LNCaP clone FGC (cell line): ENCODE measurements at places on chromosomes 1 and 21.

DNA sequence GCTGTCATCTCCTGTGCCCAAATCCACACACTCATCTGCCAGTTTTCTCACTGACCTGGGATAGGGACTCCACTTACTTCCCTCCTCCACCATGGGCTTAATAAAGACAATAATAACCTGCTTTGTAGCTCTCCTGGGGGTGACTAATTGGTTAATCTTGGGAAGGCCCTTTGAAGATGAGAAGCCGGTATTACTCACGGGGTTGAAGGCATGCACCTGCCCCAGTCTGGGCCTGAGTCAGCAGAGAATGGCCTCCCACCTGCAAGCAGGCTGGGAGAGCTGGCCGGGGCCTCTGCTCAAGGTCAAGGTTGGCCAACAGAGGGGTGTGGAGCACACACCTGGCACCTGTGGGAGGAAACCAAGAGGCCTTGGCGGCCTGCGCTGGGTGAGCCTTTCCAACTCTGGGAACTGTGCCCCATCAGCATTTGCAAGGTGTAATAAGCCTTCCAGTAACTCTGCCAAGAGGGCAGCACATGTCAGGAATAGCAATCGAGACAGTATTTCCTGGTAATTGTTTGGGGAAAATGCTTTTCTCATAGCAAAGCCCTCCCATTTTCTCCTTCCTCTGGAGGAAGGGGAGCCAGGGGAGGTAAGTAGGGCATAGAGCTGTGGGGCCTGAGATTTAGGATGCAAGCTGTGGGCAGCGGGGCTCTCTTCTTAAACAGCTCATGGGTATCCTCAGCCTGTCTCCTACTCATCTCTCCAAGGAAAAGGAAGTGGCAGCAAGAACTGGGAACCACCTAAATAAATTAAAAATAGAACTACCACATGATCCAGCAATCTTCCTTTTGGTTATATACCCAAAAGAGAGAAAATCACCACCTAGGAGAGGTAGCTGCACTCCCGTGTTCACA is 49.0 kb downstream of the TOMM20 start:
- peak; percentile 92 for DNase-seq

DNA sequence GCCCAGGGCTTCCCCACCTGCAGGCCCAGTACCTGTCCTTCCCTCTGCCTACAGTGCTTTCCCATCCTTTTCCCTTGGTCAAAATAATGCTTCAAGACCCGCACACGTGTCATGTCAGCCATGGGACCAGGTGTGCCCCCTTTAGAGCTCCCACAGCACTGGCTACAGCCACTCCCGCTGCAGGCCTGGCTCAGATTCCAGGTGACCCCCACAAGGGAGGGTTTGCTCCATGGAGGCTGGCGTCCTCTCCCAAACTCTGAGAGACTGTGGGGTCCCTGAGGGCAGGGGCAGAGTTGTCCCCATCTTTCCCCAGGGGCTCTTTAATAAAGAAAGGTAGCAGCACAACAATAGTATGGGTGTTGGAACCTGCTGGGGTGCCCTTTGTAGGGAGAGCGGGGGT is 66.4 kb upstream of the RUNX3 start:
- no peak for DNase-seq

DNA sequence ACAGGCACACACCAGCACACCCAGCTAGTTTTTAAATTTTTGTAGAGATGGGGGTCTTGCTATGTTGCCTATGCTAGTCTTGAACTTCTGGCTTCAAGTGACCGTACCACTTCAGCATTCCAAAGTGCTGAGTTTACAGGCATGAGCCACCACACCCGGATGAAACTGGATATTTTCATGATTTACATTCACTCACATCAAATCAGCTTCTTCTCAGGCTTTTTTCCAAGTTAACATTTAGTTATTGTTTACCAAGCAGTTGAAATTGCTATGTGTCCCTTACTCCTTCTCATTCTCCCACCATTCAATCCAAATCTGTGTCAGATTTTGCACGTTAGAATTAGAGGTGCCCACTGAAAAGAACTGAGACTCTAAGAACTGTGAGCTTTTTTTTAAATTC is 18.4 kb downstream of the RIT1 start:
- no peak for DNase-seq

DNA sequence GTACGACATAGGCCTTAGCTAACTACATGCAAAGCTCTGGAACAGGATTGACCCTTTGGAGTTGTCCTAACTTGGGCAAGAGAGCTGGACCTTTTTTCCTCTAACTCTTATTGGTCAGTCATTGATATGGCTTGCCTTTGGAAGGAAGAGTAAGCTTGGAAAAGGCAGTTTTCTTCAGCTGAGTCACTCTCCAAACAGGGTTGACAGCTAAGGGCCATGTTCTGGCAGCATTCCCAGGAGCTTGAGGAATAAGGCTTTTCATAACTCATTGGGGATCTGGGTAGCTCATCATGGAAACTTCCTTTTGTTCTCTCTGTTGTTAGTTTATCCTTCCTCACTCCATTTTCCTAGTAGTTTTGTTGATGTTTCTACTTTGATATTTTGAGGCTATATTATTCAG is 14.5 kb upstream of the ERRFI1 start:
- DNase-seq = peak; percentile 78

DNA sequence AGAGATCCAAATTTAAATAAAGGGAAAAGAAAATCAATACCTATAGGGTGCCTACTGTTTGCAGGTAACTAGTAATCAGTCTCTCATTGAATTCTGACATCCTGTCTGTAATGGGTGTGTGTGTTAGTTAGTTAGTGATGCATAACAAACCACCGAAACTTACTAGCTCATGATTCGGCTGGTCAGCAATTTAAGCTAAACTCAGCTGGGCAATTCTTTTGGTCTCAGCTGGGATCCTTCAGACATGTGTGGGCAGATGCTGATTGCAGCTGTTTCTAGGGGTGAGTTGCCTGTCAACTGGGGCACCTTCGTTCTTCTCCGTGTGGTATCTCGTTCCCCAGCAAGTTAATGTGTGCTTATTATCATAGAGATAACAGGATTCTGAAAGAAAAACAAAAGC is 40.2 kb upstream of the ZNF124 start:
- no peak for DNase-seq

DNA sequence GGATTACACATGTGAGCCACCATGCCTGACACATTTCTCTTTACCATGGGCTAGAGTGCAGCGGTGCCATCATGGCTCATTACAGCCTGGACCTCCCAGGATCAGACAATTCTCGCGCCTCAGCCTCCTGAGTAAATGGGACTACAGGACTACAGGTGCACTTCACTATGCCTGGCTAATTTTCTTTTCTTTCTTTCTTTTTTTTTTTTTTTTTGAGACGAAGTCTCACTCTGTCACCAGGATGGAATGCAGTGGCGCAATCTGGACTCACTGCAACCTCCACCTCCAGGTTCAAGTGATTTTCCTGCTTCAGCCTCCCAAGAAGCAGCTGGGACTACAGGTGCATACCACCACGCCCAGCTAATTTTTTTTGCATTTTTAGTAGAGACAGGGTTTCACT is 14.8 kb upstream of the KIF1B start:
- DNase-seq = no peak

DNA sequence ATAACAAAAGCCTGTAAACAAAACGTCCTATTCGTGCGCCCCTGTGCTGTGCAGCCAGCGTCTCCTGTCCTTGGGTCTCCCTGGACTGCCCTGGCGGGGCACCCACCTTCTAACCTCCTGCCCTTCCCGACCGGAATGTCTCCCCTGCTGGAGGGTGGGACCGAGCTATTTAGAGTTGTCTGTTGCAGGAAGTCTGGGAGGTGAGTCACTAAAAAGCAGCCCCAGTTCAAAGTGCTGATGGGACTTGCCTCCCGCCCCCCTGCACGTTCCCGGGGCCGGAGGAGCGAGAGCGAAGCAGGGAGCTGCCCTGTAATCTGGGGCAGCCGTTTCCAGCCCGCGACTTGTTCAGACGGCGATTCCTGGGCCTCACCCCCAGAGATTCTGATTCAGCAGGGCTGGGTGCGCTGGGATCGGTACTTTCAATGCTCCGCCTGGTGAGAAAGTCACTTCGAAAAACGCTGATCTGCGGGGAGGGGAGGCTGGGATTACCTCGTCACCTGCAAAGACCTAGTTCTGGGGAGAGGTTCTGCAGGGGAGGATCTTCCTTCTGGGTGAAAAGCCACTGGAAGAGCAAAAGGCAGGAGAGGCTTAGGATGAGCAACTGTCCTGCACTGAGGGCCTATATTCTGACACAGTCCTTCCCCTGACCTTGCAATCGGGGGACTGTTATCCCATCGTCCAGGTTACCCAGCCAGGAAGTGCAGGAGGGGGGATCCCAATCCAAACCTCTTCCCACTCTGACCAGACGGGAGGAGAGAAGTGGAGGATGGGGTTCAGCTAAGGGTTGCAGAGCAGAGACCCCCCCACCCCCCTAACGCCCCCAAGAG is 1.2 kb upstream of the DHRS3 start:
- DNase-seq = no peak

DNA sequence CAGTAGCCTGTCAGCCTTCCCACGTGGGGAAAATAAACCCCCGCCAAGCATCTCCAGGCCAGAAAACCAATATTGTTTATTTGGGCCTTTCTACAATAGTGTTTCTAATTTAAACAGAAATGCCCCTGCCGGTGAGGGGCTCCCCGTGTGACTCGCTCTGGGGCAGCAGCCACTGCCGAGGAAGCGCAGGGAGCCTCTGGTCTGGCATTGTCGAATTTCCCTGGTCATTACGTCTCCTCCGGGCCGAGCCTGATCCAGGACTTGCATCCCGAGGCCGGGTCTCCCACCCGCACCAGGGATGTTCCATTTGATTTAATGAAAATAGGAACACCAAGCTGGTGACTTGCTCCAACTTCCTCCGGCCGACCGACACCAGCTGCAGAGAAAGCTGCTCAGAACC is 20.5 kb downstream of the PRDM16 start:
- no peak for DNase-seq

DNA sequence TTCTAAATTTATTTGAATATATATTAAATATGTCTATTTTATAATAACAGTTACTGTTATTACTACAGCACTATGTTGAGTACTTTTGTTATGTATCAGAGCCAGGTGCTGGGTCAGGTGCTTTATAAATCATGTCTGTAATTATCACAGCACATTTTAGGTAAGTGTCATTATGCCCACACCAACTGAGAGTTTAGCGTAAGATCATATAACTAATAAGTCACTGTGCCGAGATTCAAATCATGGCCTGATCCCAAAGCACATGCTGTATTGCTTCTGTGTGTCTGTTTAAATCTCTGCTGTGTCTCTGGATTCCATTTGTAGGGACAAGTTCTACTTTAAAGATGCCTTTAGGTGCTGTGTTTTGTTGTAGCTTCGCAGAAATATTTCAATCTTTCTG is 1.9 kb downstream of the GPSM2 start:
- no peak for DNase-seq

- DNase-seq = no peak
These were observed 84.6 kb downstream of the MATN1 start for GRCh38 chr1:30638811-30639210.

GRCh38 chr1:245133995-245134715 is 20.6 kb upstream of the KIF26B start:
- no peak for DNase-seq

DNA sequence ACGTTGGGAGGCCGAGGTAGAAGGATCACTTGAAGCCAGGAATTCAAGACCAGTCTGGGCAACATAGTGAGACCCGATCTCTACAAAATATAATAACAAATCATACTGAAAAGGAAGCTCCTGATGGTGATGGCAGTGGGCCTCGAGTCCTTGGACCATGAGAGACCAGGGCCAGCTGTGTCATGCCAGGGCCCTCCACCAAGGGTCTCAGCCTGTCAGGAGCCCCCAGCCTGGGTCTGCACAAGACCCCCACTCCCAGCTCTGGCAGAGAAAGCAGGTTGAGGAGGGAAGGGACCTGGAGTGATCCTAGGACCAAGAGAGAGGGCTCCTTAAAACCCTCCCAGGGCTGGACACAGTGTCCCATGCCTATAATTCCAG is 6.7 kb upstream of the CTRC start:
- DNase-seq = no peak

- no peak for DNase-seq
These were observed 179.3 kb downstream of the ZNF326 start for GRCh38 chr1:90174246-90174645.

- DNase-seq = no peak
These were observed 1.2 kb downstream of the BTF3L4 start for GRCh38 chr1:52057255-52057654.

DNA sequence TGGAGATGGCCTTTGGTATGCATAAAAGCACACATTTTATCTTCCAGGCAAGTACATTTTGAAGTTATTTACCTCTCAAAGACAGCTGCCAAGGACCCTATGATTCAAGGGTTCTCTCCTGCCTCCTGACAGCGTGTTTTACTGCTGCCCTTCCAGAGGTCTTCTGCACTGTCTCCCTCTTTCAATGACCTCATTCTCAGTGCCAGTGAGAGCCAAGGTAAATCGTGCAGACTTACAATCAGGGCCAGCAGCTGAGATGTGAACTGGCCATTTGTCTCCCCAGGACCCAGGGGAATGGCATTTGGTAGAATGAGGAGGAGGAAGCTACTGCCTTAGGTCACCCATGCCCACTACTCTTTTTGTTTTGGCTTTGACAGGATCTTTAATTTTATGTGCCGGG is 84.2 kb upstream of the FGGY start:
- DNase-seq = no peak

DNA sequence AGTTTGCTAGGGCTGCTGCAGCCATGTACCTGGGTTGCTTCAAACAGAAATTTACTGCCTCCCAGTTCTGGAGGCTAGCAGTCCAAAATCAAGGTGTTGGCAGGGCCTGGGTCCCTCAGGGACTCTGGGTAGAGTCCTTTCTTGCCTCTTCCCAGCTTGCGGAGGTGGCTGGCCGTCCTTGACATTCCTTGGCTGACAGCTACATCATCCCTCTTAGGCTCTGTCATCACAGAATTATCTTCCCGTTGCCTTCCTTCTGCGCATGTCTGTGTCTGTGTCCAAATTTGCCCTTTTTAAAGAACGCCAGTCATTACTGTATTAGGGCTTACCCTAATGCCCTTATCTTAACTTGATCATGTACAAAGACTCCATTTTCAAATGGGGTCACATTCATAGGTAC is 37.6 kb upstream of the PGBD5 start:
- no peak for DNase-seq

DNA sequence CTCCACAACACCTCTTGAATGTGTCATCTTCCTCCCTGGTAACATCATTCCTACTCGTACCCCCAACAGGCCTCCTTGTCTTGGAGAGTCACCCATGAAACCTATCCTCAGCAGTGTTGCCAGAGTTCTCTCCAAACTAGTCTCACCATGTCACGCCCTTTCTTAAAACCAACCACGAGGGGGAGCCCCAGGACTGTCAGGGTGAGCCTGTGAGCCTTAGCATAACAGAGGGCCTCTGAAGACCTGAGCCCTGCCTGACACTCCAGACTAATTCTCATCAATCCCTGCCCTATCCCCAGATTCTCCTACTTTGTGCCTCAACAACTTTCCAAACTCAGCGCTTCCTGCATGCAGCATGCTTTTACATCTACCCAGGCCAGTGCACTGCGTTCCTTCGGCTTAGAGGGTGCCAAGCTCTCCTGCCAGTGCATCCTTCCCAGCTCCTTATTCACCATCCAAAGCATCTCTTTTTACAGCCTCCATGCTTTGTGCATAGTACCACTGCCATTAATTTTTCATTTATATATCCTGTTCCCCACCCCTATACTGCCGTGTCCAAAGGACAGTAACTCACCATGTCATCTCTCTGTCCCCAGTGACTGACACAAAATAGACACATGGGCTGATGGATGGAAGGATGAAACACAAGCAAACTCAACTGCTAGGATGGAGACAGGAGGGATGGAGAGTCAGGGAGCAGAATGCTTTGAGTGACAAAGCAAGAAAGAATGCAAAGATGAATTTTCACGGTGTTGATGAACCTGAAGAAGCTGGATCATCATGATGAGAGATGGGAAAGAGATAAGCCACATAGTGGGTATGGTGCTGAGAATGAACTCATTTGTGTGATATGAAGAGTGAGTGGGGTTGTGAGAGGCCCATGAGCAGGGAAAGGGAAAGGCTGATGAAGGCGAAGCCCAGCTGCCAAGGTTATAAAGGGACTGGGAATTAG is 34.0 kb downstream of the ZNF697 start:
- peak; percentile 68 for DNase-seq
